ENCODE measurements at places on chromosomes 4 and X.

DNA sequence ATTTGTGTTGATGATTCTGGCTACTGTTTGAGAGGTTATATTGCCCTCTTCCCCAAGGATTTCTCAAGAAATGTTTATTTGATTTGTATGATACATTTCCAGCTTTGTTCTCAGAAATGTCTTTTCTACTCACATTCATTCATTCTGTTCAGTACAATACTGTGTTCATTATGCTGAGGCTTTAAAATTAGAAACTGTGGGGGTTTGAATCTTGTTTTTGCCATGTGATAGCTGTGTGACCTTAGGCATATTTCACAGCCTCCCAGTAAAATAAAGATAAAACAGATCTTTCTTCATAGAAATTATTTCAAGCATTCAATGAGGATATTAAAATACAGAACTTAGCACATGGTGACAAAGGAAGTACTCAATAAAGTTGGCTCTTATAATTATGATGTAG is 123.9 kb downstream of the DMD start:
- no peak for DNase-seq

GRCh38 chr4:91076147-91076546 is 949.0 kb downstream of the CCSER1 start:
- no peak for DNase-seq

- DNase-seq: no peak
Measured at GRCh38 chr4:185811509-185812364, at the start of gene SORBS2. Gene SORBS2 (minus strand): TSS chr4:185812194. CDS start chr4:185690571, 121,623 bp downstream.

DNA sequence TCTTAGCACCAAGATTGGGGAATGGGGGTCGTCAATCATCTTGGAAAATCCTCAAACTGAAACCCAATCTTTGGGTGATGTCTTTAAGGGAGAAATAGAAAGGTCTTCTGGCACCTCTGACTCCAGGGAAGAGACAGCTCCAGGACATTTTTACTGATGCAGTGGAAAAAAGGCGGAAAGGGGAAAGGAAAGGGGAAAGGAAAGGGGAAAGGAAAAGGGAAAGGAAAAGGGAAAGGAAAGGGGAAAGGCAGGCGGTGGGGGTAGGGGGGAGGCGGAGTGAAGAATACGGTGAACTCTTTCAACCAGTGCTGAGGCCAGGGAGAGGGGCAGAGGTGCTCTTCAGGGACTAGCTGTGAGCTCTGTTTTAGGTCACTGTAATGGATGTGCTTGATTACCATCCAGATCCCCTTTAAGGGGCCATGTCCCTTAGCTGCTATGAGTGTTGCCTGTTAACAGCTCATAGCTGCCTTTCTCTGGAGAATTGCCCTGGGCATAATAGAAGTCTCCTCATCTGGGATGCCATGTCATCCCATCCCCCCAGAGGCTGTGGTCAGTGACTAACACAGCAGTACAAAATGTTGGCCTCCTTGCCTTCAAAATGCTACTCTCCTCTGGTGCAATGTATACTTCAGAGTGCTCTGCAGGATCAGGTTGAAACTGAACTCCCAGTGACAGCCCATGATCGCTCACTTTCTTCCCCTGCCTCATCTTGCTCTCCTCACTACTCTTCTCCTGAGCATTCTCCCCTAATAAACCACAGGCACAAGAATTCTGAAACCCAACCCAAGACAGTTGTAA is 92.4 kb upstream of the AP1S2 start:
- DNase-seq: no peak

GRCh38 chrX:67094061-67094460 is 449.8 kb upstream of the AR start:
- no peak for DNase-seq

GRCh38 chr4:185796176-185796575 is 15.8 kb downstream of the SORBS2 start:
- DNase-seq: no peak

Data from central memory CD4-positive, alpha-beta T cell (primary cell).